ENCODE measurements at places on chromosomes 5 and 9. TPM values are rescaled to one million over a fixed set of nuclear protein-coding genes. Genes with fewer than 3 reads are reported as not detected.

The C9orf72 gene
- total RNA-seq, result 7.0 TPM

The FRMPD1 gene
- total RNA-seq, result not detected

GRCh38 chr5:127969002-127969401, 114.6 kb upstream of the SLC12A2 start:
- DNase-seq, result no peak

The OBP2B gene
- total RNA-seq, result not detected
